ENCODE measurements at places on chromosomes 6 and 20.

- DNase-seq, result no peak
Observed at GRCh38 chr6:124797224-124797623, 165.0 kb upstream of the RNF217 start.

- no peak for DNase-seq
Observed at GRCh38 chr20:4038047-4038459, 22.7 kb upstream of the RNF24 start.

- no peak for DNase-seq
Observed at GRCh38 chr20:61120595-61121515, 131.2 kb upstream of the CDH4 start.

DNA sequence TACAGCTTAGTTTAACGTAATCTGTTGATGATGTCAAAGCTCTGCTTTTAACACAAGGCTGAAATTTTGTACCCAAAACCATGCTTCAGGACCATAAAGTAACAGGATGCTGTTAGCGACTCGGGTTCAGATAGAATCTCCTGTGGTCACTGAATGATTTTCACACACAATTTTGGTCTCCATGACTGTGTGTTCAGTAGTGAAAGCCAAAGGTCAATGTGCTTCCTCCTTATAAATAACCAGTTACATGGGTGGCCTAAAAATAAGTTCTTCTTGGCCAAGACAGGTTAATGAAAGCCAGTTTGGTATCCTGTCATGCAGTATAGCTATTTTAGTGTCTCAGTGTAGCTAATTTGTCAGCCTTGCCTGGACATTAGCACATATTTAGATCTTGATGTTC is 19.1 kb upstream of the LOC128125822 start:
- no peak for DNase-seq

GRCh38 chr6:96436398-96436797 is 85.2 kb upstream of the UFL1 start:
- DNase-seq, result no peak

DNA sequence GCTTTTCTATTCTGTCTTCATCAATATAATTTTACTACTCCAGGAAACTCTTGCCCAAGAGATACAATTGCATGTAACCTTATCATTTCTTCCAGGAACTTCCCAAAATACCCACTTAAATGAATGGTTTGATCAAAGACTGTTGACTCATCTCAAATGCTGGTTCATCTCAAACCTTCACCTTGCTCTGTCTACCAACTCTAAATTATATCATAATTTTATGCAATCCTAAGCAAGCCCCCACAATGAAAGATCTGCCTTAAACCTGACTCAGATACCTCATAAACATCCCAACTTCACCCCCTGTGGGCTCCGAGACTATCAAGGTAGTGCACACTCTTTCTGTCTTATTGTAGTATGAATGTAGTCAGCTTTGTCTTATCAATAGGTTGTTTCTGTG is 65.5 kb upstream of the GCM1 start:
- no peak for DNase-seq

- no peak for DNase-seq
Observed at GRCh38 chr6:5701174-5701573, 305.6 kb downstream of the NRN1 start.

- no peak for DNase-seq
Observed at GRCh38 chr6:105855433-105855832, 230.7 kb upstream of the PRDM1 start.

DNA sequence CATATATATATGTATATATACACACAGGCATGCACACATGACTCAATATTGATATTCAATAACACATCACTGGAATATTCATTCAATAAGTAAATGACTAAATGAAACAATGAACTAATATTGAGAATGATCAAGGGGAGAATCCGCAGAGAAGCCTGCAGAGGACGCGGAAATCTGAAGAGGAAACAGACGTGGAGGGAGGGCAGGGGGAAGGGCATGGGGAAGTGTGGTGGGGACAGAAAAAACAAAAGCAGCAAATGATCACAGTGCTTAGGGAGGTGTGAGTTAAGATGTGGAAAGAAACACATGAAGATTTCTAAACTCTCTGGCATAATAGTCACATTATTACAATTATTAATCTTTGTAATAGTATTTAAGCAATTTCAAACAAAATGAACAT is 14.5 kb downstream of the PERP start:
- DNase-seq, result no peak

- no peak for DNase-seq
Observed at GRCh38 chr20:32709632-32710121, 33.6 kb downstream of the COMMD7 start.

GRCh38 chr6:4383910-4384638 is 248.7 kb upstream of the ECI2 start:
- DNase-seq, result no peak

DNA sequence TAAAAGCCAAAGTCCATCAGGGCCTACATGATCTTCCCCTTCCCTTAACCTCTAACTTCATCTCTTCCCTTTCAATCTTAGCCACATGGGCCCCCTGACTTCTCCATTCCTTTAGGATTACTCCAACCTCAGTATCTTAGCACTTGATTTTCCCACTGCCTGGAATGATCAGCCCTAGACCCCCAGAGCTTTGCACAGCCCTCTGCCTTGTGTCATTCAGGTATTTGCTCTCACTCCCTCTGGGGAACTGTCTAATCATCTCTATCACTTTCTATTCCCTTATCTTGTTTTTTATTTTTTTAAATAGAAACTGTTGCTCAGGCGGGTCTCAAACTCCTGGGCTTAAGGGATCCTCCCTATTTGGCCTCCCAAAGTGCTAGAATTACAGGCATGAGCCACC is 13.3 kb upstream of the ZNFX1 start:
- DNase-seq, result no peak

GRCh38 chr6:235763-236360 is 56.4 kb upstream of the DUSP22 start:
- DNase-seq, result no peak

GRCh38 chr6:43096451-43097097 is 20.5 kb downstream of the PTK7 start:
- DNase-seq, result peak; percentile 13

GRCh38 chr20:11395581-11395980 is 522.1 kb upstream of the BTBD3 start:
- DNase-seq, result no peak

GRCh38 chr6:31339210-31339609 is 17.8 kb downstream of the HLA-B start:
- DNase-seq, result no peak

DNA sequence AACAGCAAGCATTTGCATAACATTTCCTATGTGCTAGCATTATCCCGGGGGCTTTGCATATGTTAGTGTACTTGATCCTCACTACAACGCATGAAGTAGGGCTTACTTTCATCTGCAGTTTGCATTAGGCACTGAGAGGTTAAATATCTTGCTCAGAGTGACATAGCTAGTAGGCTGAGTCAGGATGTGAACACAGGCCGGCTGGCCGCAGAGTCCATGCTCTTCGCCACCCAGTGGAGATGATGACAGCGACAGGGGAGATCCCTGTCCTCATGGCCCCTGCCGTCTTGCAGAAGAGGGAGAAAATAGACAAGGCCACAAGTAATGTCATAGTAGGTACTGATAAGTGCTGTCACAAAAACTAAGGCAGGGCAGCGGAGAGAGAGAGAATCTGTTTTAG is 46.9 kb downstream of the LYRM4 start:
- DNase-seq, result no peak

- no peak for DNase-seq
Observed at GRCh38 chr6:148999501-148999900, 252.7 kb downstream of the UST start.

GRCh38 chr20:53871541-53871940 is 198.9 kb downstream of the BCAS1 start:
- DNase-seq, result no peak

GRCh38 chr6:113361014-113361645 is 496.0 kb upstream of the MARCKS start:
- DNase-seq, result no peak

DNA sequence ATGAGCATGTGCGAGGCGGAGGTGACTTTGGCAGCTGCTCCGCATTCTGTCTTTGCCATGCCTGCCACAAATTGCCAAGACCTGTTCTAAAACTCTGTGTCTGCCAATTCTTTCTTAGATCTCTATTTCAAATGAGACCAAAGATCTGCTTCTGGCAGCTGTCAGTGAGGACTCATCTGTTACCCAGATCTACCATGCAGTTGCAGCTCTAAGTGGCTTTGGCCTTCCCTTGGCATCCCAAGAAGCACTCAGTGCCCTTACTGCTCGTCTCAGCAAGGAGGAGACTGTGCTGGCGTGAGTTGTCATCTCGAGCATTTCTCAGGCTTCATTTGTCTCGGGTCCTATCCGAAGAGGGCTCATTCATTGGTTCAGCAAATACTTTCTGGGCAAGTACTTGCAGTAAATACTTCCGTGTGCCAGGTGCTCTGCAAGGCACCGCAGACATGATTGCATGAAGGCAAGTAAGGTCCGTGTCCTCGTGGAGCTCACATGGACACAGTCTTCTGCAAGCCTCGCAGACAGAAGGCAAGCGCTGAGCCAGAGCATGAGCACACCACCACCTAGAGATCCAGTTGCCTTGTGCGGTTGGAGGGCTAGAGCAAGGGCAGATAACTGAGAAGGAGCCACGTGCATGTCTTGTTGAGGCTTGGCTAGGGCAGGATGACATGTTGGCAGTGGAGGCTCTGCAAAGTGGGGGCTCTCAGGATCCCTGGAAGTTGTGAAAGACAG is 19.7 kb upstream of the MROH8 start:
- no peak for DNase-seq

DNA sequence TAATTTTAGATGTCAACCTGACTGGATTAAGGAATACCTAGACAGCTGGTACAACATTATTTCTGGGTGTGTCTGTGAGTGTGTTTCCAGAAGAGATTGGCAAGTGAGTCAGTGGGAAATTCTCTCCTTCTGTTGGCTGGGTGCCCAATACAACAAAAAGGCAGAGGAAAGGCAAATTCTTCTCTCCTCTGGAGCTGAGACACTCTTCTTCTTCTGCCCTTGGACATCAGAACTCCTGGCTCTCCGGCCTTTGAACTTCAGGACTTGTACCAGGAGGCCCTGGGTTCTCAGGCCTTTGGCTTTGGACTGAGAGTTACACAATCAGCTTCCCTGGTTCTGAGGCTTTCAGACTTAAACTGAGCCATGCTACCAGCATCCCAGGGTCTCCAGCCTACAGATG is 7.8 kb upstream of the BTN3A1 start:
- no peak for DNase-seq

GRCh38 chr20:24116611-24117010 is 128.0 kb upstream of the GGTLC1 start:
- no peak for DNase-seq

DNA sequence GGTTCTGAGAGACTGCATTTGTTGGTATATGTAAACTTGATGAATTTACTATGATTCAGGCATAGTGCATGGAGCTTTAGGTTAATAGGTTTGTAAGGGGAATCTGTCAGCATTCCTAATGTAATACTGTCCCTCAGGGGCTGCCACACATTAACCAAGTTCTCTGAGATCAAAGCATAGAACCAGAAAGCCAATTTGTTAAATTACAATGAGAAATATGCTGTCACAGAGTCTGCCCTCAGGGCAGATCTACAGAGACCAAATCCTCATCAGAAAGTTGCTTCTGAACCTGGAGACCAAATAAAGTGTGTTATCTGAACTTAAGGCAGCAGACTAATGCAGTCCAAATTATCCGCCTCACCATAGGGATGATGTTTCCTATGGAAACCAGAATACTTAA is 250.8 kb upstream of the HTR1E start:
- no peak for DNase-seq

DNA sequence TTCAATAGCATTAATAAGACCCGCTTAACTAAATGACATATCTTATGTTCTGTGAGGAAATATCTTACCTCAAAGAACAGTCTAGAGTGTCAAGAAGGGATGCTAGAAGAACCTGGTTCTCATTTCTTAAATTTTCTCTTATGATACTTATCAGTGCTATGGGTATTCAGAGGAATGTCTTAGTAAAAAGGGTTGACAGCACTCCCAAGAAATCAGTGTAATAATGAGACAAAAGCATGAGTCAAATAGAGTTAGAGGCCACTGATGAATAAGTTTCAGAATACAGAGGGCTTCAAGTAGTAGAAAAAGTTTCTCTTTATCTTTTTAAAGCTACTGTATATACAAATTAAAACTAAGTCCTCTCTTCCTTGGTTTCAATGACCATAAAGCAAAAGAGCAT is 242.8 kb downstream of the GJA1 start:
- DNase-seq, result no peak

GRCh38 chr6:36126553-36127458 is 3.5 kb upstream of the MAPK13 start:
- no peak for DNase-seq

DNA sequence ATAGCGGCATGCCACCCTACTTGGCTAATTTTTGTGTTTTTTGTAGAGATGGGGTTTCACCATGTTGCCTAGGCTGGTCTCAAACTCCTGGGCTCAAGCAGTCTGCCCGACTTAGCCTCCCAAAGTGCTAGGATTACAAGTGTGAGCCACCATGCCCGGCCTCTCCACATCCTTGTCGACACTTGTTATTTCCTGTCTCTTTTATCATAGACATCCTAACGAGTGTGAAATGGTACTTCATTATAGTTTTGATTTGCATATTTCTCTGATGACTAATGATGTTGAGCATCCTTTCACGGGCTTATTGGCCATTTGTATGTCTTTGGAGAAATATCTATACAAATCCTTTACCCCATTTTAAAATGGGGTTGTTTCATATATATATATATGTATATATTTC is 39.0 kb upstream of the ASXL1 start:
- no peak for DNase-seq

- DNase-seq, result no peak
Observed at GRCh38 chr6:66340736-66341135, 633.7 kb upstream of the EYS start.

DNA sequence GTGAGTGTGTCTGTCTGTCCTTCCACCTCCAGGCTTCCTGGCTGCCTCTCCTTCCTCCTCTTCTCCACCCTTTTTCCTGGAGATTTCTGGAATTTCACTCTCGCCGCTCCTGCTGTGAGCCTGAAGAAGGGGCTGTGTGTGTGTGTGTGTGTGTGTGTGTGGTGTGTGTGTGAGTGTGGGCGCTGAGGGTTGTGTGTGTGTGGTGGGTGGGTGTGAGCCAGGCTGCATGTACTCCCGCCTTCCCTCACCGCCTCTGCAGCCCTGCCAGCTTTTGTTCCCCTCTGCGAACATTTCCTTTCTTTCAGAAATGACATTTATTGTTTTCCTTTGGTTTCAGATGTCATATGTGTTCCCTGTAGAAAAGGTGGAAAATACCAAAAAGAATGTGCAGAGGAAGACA is 76.0 kb downstream of the SRC start:
- DNase-seq, result no peak
